ENCODE measurements at places on chromosomes 2 and 18. TPM values are rescaled to one million over a fixed set of nuclear protein-coding genes. Genes with fewer than 3 reads are reported as not detected.

MYO7B gene
- not detected for total RNA-seq

PSD4 gene
- total RNA-seq = 3.4 TPM

EHD3 gene
- 3.8 TPM for total RNA-seq

SCN3A gene
- 1.8 TPM for total RNA-seq

CIB4 gene
- total RNA-seq = not detected

UPP2 gene
- not detected for total RNA-seq

LINC00305 gene
- not detected for total RNA-seq

GRCh38 chr18:13376841-13377351, 158.3 kb downstream of the LDLRAD4 start:
- no peak for DNase-seq

DNA sequence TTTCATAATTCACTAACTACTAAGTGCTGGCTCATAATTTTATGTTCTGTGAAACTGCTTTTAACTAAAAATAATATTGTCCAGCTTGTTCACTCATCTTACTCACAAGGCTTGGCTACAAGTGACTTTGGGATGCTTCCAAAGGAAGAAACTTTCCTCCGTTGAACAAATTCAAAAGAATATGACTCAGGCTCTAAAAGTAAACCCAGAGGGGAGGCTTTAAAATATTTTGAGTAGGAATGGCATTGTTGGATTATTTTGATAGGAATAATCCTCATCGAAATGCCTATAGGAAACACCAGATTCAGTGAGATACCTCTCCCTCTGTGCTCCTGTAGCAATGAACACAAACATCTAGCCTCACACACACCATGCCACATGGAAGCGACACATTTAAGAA, 25.2 kb upstream of the TLK1 start:
- DNase-seq = no peak

DNA sequence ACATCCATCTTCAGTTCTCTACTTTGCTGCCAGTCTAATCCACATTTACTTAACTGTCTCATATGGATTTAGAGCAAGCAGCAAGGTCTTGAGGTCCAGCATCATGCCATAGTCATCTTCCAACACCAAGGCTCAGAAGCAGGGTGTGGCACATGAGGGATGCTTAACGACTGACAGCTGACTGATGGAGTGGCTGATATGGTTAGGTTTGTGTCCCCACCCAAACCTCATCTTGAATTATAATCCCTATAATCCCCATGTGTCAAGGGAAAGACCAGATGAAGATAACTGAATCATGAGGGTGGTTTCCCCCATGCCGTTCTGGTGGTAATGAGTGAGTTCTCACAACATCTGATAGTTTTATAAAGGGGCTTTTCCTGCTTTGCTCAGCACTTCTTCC, 257.3 kb downstream of the NBAS start:
- no peak for DNase-seq

- no peak for DNase-seq
These were observed 417.1 kb downstream of the MTX2 start for GRCh38 chr2:176686328-176686727.

- no peak for DNase-seq
These were observed 108.2 kb downstream of the TCF4 start for GRCh38 chr18:55479656-55480420.

DNA sequence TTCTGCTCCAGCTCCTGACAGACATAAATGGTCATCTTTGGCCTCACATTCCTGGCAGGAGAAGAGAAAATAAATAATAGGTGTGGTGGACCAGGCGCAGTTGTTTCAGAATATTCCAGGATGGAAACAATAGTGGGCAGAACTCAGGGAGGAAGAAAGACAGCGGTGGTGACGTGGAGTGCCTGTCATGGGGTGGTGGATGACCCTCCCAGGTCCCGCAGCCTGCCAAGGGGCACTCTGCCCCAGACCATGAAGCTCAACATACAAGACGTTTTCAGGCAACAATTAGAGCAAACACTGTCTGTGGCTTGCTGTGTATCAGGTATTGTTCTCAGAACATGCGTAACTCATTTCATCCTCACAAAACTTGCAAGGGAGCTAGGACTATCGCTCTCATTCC, 50.9 kb downstream of the TFCP2L1 start:
- DNase-seq = no peak

DNA sequence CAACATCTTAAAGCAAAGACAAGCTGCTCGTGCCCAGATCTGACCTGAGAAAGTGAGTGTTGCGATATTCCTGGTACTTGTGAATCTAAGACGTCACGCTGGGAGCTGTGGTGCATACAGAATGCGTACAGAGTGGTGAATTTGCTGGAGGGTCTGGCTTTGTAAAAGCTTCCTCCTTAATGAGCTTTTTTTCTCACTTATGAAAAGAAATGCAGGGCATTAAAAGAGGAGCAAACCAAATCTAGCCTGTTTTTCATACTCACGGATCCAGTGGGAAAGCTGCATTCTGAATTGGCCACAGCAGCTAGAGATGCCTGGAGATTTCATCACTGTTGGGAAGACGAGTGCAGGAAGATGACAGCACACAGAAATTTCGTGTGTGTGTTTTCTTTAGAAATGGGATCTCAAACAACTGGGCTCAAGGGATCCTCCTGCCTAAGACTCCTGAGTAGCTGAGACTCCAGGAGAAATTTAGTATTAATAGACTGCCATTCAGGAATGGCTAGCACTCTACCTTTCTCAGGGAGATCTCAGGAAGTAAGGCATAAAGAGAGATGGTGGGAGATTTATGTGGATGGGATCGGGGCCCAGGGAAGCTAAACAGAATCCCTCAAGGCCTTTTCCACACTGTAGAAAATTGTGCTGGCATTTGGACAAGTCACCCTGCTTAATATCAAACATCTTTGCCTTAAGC, 181.3 kb downstream of the ALPK2 start:
- no peak for DNase-seq

- no peak for DNase-seq
These were observed 567.8 kb upstream of the KLHL29 start for GRCh38 chr2:22817197-22817596.

DNA sequence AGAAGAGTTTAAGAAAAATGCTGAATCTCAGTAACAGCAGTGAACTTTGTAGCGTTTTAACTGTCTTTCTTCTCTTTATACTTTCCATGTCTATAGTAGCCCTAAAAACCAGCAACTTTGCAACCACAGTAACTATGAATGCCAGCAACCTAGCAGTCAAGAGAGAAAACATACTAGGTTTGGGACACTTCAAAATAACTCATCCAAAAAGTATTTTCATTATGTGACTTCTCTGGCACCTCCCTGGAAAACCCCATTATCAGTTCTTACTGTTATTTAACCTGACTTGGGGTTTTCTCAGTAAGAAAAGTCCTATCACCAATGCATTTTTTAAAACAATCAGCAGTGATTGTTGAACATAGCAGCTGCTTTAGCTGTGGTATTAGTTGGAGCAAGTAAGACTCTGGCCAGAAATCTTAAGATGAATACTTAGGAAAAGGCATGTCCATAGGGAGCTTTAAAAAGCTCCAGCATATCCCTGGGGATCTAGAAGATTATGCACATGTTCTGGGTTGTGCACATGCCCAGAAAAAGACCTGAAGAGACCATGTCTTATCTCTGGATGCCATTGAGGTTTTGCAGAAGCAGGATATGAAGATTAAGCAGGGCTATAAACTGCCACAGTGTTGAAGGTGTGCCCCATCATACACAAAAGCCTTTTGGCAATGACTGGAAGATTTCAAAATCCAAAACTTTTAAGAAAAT, 411.3 kb downstream of the CMPK2 start:
- DNase-seq = no peak

Data from esophagus muscularis mucosa (tissue), 4 donors.